NCI-H2081 (cell line): ENCODE measurements at places on chromosomes 16 and 17.
A peak's percentile ranks its signal among the peaks of the same experiment; 100 is the strongest.

GRCh38 chr16:265711-266110, 10.0 kb downstream of the RGS11 start:
- no peak for DNase-seq

GRCh38 chr16:78742501-78743283, 643.2 kb downstream of the WWOX start:
- DNase-seq, result no peak

- no peak for DNase-seq
Measured at GRCh38 chr16:56919099-56919800, 12.7 kb upstream of the HERPUD1 start.

GRCh38 chr17:33647956-33648355, 354.9 kb upstream of the ASIC2 start:
- no peak for DNase-seq

GRCh38 chr16:88295671-88296436, 86.9 kb upstream of the ZNF469 start:
- no peak for DNase-seq

- no peak for DNase-seq
Measured at GRCh38 chr17:52110923-52111581, 47.5 kb downstream of the CA10 start.

DNA sequence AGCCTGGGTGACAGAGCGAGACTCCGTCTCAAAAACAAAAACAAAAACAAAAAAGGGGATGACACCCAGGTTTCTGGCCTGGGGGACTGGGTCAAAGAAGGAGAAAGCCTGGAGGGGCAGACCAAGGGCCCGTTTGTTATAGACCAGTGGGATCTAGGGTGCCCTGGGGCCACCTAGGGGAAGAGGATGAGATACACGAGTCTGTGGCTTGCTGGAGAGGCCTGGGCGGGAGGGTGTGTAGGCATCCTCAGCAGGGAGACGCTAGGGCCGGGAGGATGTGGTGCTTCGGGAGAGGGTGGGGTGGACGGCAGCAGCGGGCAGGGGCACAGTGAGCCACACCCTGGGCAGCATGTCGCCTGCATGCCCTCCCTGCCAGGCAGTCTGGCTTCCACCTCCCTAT, 17.1 kb upstream of the CRK start:
- no peak for DNase-seq

GRCh38 chr17:82804442-82805191, 35.2 kb downstream of the ZNF750 start:
- DNase-seq, result peak; percentile 56
